Type B pancreatic cell (in vitro differentiated cells): ENCODE measurements at places on chromosomes 12 and 14. TPM values are rescaled to one million over a fixed set of nuclear protein-coding genes. Genes with fewer than 3 reads are reported as not detected.
A peak's percentile ranks its signal among the peaks of the same experiment; 100 is the strongest.

The HSPB8 gene
- total RNA-seq = 17.0 and 41.4 TPM in 2 replicates

- no peak overlapping the region for H3K4me3 ChIP-seq
- H3K27me3 ChIP-seq = peaks cover 90% of the 10 kb centered on the region
- no peaks in the 10 kb centered on the region for H3K4me1 ChIP-seq
- no peak overlapping the region for H3K27ac ChIP-seq
- no peak for DNase-seq
- no peaks in the 10 kb centered on the region for H3K36me3 ChIP-seq
Measured at GRCh38 chr14:36588788-36589187, 6.4 kb upstream of the NKX2-8 start.

- H3K4me3 ChIP-seq = no peak overlapping the region
- peaks cover 25% of the 10 kb centered on the region for H3K36me3 ChIP-seq
- DNase-seq = no peak
- peak overlapping the region; percentile 49 for H3K27ac ChIP-seq
Measured at GRCh38 chr12:70236990-70237389, 6.2 kb upstream of the CNOT2 start.

DNA sequence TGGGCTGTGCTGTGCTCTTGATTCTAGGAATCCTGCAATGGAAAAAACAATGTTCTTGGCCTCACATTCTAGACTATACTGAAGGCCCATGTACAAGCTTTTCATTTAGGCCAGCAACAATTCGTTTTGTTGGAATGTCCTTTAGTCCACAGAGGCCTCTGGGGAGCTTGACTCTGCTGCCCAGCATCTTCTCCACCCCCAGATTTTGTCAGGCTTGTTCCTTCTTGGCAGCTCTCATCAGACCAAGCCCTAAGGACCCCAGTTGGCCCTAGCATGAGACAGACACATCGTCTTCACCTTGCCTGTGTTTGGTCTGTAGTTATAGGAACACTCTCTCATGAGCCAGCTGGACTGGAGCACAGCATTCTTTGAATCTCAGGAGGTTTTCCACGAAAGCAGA, 300.1 kb downstream of the VRK1 start:
- H3K27ac ChIP-seq = no peak overlapping the region
- H3K27me3 ChIP-seq = no peaks in the 10 kb centered on the region

DNA sequence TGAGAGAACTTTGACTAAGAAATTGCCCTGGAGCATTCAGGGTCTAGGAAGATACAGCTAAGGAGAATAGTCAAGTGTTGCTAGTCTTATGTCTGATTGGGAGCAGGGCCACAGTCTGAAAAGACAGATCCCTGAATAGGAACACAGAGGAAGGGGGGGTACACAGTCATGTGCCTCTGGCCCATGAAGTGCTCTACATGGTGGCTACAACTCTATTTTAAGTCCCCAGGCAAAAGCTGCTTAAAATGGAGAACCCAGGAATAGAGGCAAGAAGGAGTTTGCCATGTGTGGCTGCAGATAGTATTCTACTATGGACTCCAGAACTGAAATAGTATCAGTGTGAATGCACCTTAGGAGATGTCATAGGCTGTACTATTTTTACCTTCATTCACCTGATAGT, 118.0 kb upstream of the NPAS3 start:
- H3K4me3 ChIP-seq = no peak overlapping the region
- no peaks in the 10 kb centered on the region for H3K36me3 ChIP-seq
- H3K4me1 ChIP-seq = no peaks in the 10 kb centered on the region
- no peaks in the 10 kb centered on the region for H3K27me3 ChIP-seq
- no peak for DNase-seq
- H3K27ac ChIP-seq = no peak overlapping the region

DNA sequence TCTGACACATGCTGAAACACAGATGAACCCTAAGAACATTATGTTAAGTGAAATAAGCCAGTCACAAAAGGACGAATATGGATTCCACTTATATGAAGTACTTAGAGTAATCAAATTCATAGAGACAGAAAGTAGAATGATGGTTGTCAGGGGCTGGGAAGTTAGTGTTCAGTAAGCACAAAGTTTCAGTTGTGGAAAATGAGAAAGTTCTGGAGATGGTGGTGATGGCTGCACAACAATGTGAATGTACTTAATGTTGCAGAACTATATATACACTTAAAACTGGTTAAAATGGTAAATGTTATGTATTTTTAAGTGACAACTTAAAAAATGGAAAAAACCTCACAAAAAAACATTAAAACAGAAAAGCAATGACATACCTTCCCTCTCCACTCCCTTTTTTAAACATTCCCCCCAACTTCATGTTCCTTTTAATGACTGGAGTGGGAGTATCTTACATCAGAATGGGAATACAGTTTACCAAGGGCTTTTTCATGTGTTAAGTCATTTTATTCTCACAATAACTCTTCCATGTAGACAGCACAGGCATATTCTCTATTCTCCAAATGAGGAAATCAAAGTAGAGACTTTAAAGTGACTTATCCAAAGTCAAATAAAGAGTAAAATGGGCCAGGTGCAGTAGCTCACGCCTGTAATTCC, 24.0 kb downstream of the BTBD7 start:
- DNase-seq = no peak
- H3K27ac ChIP-seq = no peak overlapping the region
- H3K4me1 ChIP-seq = no peaks in the 10 kb centered on the region

DNA sequence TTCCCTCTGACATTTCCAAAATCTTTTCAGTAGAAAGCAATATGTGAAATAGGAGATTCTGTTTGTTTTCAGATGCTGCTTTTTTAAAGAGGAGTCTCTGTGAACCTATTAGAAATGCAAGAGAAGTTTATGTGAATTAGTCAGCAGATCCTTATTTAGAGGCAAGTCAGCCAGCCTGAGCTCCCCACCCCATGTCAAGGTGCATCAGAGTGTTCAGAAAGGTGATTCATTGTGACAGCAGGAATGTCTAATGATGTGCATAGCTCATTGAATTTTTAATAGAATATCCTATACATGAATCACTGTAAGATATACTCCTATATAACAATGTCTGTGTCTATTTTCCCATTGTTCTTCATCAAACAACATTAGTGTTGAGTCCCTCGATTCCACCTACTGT, 1222.4 kb upstream of the USP15 start:
- no peaks in the 10 kb centered on the region for H3K36me3 ChIP-seq
- H3K27me3 ChIP-seq = no peaks in the 10 kb centered on the region
- no peak overlapping the region for H3K4me3 ChIP-seq
- no peaks in the 10 kb centered on the region for H3K4me1 ChIP-seq
- DNase-seq = no peak
- peak overlapping the region; percentile 65 for H3K27ac ChIP-seq

The FRMD6 gene
- 44.4 and 71.3 TPM in 2 replicates for total RNA-seq

DNA sequence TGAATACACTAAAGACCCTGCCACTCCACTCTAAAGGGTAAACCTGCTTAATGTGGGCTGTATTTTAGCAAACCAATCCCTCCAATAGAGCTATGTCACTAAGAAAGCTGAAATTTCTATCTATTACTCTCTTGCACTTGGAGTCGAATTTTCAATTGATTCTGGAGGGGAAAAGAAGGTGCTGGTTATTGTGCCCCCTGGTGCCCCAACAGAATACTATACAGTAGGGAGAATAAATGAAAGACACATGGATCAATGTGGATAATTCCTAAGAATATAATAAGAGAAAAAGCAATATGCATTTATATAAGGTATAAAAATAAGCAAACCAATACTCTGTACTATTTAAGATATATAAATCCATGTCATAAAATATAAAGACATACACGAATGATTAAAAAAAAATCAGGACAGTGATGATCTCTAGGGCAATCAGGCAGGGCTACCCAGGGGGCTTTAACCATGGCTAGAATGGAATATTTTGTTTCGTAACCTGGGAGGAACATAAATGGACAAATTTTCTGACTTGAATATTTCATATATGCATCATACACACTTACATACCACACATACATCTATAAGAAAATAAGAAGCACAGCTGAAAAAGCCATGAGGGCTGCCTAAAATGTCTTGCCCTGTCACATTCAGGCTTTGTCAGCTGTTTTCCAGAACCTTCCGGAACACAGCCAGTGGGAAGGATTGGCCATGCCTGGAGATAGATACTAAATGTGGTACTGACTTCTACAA, 54.4 kb downstream of the EFCAB11 start:
- H3K27ac ChIP-seq = no peak overlapping the region
- no peak for DNase-seq
- H3K27me3 ChIP-seq = no peaks in the 10 kb centered on the region
- peaks cover 7% of the 10 kb centered on the region for H3K4me1 ChIP-seq
- H3K4me3 ChIP-seq = no peak overlapping the region
- H3K36me3 ChIP-seq = peaks cover 4% of the 10 kb centered on the region

- no peak overlapping the region for H3K27ac ChIP-seq
- peaks cover 20% of the 10 kb centered on the region for H3K27me3 ChIP-seq
- H3K4me1 ChIP-seq = peaks cover 9% of the 10 kb centered on the region
- no peak for DNase-seq
- H3K4me3 ChIP-seq = peak overlapping the region; percentile 69
Measured at GRCh38 chr12:46124132-46124847, 133.9 kb upstream of the SCAF11 start.

The SERPINA1 gene
- 313 and 712 TPM in 2 replicates for total RNA-seq

The FAM181A gene
- total RNA-seq = 1.2 TPM in 1 of 2 replicates, not detected in the other

The RNASE1 gene
- total RNA-seq = 476 and 793 TPM in 2 replicates

DNA sequence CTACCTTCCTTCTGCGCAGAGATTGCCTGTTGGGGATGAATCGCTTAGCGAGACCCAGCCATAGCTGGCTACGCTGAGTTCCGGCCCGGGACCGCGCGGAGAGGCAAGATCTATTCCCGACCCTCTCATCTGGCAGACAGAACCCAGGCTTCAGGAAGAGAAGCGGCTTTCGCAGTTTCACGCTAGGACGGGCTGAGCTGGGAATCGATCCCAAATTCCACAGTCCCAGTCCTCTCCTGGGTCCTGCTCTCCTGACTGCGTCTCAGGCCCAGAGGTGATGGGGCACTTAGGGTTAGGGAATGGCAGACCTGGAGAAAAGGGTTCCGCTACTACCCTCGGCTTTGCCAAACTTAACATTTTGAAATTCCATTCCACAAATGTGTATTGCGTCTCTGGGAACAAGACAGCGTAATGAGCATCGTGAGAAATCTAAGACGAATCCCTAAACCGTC, 2.8 kb downstream of the PTPN21 start:
- H3K36me3 ChIP-seq = peaks cover 9% of the 10 kb centered on the region
- peak overlapping the region; percentile 71 for H3K27ac ChIP-seq
- no peak for DNase-seq
- peaks cover 3% of the 10 kb centered on the region for H3K27me3 ChIP-seq
- H3K4me3 ChIP-seq = peak overlapping the region; percentile 96

DNA sequence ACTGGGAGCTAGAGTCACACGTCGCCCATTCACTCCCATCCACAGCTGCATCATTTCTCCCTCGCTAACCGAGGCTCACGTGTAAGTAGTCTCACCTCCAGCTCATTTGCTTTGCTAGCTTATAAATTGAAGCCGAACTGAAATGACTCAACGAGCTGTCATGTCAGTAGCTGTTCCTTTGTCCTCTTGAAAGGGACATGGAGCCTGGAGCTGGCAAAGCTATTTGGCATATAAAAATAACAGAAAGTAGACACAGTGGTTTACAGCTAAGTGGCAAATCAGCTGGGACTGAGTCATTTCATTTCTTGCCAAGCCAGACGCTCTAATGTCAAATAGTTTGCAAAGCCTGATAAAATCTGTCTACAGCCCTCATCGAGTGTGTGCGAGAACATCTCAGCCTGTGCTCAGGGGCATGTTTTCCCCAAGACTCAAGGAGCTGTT, 114.4 kb upstream of the TMEM233 start:
- no peak overlapping the region for H3K4me3 ChIP-seq
- H3K4me1 ChIP-seq = no peaks in the 10 kb centered on the region
- DNase-seq = no peak
- H3K27me3 ChIP-seq = peaks cover 12% of the 10 kb centered on the region
- no peak overlapping the region for H3K27ac ChIP-seq

DNA sequence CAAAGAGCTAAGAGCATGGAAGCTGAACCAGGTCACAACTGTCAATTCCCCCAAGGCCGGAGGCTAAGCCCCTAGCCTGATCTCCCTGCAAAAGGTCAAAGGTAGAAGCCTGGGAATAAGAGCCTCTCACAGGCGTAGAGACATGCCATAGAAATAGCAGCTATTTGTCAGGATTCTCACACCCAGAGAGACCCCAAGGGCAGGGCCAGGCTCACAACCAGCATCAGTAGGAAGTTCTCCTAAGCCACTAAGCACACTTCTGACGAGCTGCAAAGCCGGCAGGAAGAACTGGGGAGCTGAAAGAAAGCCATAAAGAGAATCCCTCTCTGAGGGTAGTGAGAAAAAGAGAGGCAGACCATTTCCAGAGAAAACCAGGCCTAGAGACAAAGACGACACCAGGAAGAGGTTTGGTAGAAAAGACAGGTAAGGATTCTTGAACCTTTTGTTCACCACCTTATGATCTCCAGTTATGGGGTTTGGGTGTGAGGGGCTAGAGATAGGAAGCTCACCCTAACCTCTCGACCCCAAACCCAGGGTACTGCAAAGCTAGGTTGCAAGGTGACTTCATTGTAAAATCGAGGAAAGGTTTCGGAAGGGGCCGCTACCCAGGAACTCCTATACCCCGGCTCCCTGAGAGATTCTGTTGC, 1.0 kb downstream of the SMARCC2 start:
- peaks cover 7% of the 10 kb centered on the region for H3K27me3 ChIP-seq
- no peak for DNase-seq
- H3K36me3 ChIP-seq = peaks cover 18% of the 10 kb centered on the region
- peak overlapping the region; percentile 88 for H3K27ac ChIP-seq

DNA sequence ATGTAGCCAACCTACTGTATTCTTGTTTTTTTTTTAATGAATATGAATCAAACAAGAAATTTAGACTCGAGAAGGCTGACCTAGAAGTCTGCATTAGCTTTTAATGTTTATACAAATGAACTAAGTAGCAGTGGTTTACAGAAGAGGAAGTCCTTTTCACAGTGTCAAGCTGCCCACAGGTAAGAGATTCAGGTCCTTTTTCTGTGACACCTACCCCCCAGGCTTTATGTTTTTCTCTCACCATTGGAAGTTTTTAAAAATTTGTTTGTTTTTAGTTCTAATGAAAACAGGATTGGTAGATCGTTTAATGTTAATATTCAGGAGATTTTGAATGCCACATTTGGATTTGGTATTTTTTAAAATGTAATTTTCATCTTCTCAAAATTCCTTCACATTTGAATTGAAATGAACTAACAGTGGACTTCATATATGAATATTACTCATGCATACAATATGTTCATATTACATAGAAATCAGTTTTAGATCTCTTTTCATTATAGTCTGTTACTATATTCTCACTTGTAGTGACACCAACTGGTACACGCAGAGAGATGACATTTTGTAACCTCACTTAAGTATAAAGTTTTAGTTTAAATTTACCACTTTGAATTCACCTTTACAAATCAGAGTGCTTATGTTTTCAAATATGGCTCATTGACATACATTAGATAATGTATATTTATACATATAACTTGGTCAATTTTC, 29.7 kb downstream of the ATF7IP start:
- no peak overlapping the region for H3K27ac ChIP-seq
- no peaks in the 10 kb centered on the region for H3K4me1 ChIP-seq
- no peak for DNase-seq
- H3K4me3 ChIP-seq = no peak overlapping the region
- H3K36me3 ChIP-seq = peaks cover 61% of the 10 kb centered on the region

The PLEKHH1 gene
- 25.3 and 40.0 TPM in 2 replicates for total RNA-seq
